ENCODE measurements at places on chromosomes 16 and 17. TPM values are rescaled to one million over a fixed set of nuclear protein-coding genes. Genes with fewer than 3 reads are reported as not detected.

LPO gene
- not detected for total RNA-seq

SLC6A2 gene
- not detected for total RNA-seq

SAMD14 gene
- 1.6 TPM for total RNA-seq

MT1B gene
- not detected for total RNA-seq

KRTAP3-2 gene
- total RNA-seq = not detected
